ENCODE measurements at places on chromosomes 6 and 20.
A peak's percentile ranks its signal among the peaks of the same experiment; 100 is the strongest.

GRCh38 chr6:128731249-128732165, 151.4 kb upstream of the LAMA2 start:
- no peak for DNase-seq

- peak; percentile 48 for DNase-seq
These were observed 97.1 kb upstream of the CEP85L start for GRCh38 chr6:118748311-118749062.

DNA sequence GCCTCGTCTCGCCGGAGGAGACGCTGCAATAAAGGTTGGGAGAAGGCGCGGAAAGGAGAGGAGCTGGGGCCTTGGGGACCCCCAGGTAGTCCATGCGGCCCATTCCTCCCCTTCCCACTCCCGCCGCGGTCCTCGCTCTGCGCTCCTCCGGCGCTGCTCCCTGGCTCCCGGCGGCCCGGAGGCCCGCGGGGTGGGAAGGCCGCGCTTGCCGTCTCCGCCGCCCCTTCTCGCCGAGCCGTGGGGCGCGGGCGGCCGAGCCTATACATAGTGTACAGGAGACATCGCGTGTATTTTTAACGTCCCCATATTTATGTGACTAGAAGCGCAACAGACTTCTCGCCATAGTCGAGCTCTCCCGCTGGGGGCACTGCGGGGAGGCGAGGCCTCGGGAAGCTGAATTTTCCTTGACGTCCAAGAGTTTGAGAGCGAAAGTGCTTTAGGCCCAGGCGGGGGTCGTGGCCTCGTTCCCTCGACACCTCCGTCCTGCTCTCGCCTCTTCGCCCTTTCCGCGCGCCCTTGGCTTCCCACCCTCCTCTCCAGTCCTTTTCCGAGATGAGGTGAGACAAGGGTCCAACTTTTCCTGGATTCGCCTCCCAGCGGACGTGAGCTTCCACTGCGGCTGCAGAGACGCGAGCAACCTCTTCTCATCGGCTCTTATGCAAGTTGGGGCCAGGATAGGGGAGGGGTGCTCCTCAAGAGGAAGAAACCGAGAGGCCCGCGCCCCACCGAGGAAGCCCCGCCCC, 29.0 kb downstream of the SLC12A5 start:
- peak; percentile 13 for DNase-seq

- DNase-seq = no peak
These were observed 133.8 kb upstream of the SPTLC3 start for GRCh38 chr20:12874933-12875332.

DNA sequence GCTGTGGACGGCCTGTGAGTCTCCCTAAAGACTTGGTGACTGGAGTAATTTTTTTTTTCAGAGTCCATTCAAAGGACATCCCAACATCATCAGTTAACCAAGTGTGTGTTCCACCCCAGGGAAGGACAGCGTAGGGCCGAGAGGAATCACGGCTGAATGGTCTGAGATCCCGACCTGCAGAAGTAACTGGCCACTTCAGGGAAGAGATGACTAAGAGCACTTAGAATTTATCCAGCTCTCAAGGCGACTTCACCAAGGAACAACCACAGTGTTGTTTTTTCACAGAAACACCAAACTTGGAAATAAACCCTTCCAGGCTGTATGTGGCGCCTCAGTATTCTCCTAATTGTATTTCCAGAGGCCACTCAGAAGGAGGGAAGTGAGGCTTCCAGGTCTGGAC, 231.6 kb downstream of the FNDC1 start:
- no peak for DNase-seq

DNA sequence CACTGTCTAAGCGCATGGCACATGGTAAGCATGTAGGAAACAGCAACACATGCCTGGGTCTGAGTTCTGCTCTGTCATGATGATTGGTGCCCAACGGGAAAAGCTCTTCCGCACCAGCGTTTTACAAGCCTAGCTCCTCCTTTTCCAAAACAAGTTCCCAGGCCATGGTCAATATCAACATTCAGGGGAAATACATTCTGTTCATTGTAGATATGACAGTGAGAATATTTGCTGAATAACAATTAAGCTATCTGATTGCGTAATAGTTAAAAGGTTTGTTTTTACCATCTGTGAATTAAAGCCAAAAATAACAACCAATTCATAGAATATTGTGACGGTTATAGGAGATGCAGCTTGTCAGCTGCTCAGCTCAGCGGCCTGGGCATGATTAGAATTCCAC, 404.3 kb upstream of the SLC35B3 start:
- DNase-seq = no peak

DNA sequence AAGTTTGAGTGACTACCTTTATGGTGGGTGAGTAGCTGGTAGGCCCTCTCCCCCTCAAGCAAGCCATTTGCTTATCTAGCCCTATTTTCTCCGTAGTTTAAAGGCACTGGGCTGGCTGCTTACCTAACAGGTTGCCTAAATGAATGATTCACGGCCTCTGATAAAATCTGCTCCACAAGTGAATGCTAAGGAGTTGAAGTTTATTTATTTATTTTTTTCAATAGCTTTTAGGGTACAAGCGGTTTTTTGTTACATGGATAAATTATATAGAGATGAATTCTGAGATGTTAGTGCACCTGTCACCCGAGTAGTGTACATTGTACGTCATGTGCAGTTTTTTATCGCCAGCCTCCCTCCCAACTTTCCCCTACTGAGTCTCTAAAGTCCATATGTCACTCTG, 8.3 kb upstream of the CDH26 start:
- no peak for DNase-seq

DNA sequence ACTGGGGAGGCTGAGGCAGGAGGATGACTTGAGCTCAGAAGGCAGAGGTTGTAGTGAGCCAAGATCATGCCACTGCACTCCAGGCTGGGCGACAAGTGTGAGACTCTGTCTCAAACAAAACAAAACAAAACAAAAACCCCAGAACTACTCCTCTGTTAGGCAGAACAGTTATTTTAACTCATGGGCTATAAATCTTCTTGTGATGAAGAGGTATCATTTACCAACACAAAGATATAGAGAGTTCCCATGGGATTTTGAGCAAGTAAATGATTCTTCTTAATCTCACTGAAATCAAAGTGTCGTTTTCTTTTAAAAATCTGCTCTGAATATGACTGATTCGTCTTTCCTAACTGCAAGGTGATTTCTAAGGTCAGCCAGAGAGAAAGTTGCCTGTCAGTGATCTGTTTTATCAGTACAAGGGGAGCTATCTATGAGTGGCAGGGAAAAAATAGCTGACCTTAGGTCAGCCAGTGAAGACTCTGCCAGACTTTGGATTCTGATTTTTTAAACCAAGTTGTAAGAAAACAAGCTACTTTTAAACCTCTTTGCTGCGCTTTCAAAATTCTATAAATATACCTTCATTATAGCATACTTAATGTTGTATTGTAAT, 3.8 kb upstream of the DSP start:
- no peak for DNase-seq

- no peak for DNase-seq
These were observed 396.5 kb downstream of the HDGFL1 start for GRCh38 chr6:22965889-22966288.

- DNase-seq = no peak
These were observed 39.1 kb upstream of the ME1 start for GRCh38 chr6:83470001-83470400.

- no peak for DNase-seq
These were observed 548.5 kb downstream of the CD83 start for GRCh38 chr6:14665827-14666724.

DNA sequence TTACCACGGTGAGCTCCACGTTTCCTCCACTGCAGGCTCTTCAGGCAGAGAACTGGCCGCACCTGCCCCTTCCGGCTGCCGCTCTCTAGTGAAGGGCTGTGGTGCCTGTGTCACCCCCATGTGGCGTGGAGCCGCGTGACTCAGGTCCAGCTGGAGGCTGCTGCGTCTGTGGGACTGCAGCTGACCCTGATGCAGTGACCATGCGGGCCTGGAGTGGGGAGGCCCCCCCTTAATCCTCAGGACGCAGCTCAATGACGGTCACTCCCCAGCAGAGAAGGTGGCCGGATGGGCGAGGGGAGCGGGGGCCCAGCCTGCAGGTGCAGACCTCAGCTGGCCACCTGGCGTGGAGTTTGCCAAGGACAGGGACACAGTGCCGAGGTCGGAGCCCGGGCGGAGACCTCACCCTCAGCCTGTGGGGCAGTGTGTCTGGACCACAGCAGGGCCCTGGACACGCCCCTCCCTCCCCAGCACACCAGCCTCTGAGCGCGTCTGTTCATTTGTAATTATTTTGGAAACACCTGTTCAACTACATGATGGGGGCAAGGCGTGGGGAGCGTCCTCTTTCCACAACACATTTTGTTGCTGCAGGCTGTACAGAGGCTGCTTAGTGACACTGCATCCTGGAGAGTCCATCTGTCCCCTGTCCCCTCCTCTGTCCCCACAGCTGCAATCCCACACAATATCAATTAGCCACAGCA, 10.7 kb downstream of the BHLHE23 start:
- DNase-seq = no peak

GRCh38 chr6:34412016-34412415, 13.9 kb downstream of the RPS10 start:
- DNase-seq = peak; percentile 19

- no peak for DNase-seq
These were observed 16.2 kb upstream of the BEND6 start for GRCh38 chr6:56938649-56939191.

GRCh38 chr6:166629628-166630027, 2.6 kb upstream of the RPS6KA2 start:
- DNase-seq = no peak

DNA sequence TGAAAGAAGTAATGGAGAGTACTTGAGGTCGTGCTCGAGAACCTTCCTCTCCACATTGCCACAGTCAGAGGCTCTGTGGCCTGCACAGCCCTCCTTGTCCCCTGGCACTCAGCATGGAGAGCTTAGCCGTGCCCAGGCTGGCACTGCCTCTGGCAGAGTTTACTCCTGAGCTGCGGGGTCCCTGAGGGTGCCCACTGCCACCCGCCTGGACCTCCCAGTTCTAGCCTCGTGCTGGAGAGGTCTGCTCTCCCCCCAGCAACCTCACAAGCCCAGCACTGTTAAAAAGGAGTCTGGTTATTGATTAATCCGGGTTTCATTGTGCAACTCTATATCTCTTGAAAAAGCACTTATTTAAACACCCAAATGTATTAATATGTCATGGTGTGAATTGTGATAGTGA, 226.8 kb downstream of the TMEM242 start:
- no peak for DNase-seq

GRCh38 chr20:8156235-8157079, 24.4 kb downstream of the PLCB1 start:
- no peak for DNase-seq

GRCh38 chr20:58473453-58474425, 41.5 kb downstream of the APCDD1L start:
- no peak for DNase-seq

DNA sequence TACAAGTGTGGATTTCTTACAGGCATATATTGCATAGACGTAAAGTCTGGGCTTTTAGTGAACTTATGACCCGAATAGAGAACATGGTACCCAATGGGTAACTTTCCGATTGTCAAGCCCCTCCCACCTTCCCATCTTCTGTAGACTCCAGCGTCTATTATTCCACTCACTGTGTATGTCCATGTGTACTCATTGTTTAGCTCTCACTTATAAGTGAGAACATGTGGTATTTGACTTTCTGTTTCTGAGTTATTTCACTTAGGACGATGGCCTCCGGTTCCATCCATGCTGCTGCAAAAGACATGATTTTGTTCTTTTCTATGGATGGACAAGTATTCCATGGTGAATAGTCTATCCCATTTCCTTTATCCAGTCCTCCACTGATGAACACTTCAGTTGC, 306.4 kb downstream of the CD83 start:
- no peak for DNase-seq

- peak; percentile 6 for DNase-seq
These were observed 60.8 kb downstream of the PRPH2 start for GRCh38 chr6:42661540-42662153.

- DNase-seq = no peak
These were observed 467.5 kb downstream of the PRKN start for GRCh38 chr6:162260027-162260426.

- no peak for DNase-seq
These were observed 41.8 kb upstream of the TOP1 start for GRCh38 chr20:40986774-40987173.

DNA sequence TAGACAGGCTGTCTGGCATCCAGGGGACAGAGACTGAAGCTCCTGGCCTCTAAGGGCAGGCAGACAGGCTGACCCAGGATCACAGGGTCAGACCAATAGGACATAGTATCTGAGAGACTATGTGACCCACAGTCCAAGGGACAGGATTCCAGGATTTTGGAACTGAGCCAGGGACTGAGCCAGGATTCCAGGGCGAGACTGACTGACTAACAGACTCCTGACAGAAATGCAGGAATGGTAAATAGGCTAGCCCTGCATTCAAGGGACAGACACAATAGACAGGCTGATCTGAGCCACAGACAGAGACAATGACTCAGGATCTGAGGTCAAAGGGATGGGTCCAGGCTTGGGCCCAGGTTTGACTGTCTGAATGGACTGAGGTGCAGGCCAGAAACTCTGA, 19.8 kb downstream of the XKR7 start:
- DNase-seq = no peak

- DNase-seq = no peak
These were observed 171.3 kb downstream of the ANKRD60 start for GRCh38 chr20:58056921-58057686.

DNA sequence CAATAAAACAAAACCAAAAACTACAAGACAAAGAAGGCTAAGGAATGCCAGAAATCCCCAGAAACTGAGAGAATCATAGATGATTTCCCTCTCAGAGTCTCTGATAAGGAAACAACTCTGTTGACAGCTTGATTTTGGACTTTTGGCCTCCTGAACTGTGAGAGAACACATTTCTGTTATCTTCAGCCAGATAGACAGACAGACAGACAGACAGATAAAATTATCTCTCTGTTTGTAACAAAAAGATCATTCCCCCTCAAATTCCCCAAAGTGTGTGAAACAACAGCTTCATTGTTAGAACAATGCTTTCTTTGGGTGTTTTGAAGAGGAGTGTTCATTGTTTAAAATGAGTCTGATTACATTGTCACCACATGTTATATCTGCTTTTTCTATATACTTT, 148.2 kb downstream of the BCKDHB start:
- no peak for DNase-seq

GRCh38 chr6:17768388-17768787, 61.7 kb upstream of the NUP153 start:
- DNase-seq = no peak

GRCh38 chr6:55009131-55009530, 162.6 kb downstream of the FAM83B start:
- DNase-seq = no peak

Data from amygdala (tissue), 56 donors.